Panc1 (cell line): ENCODE measurements at places on chromosomes 5 and 9. TPM values are rescaled to one million over a fixed set of nuclear protein-coding genes. Genes with fewer than 3 reads are reported as not detected.

SPINK6 gene
- not detected for total RNA-seq

DNA sequence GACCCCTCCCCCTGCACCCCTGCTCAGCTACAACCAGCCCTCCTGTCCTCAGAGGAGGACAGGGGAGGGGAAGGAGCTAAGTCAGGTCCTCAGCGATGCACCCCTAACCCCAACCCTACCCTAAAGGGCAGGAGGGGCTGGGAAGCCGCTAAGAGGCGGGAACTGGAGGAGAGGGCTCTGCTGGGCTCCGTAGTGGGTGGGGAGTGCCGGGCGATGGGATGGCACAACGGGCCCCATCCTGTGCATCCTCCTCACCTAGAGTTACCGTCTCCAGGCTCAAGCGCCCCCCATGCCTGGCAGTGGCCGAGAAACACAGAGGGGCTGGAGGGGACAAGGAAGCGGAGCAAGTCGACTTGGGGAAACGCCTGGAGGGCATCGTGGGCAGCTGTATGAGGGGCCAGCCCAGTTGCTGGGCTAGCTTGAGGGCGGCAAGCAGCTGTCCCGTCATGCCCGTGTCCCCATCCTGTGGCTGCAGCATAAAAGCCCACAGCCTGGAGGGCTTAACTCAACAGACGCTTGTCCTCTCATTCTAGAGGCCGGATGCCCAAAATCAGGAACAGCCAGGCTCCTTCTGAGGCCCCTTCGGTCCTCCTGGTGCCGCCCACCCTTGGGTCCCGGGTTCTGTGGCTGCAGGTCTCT lies 23.0 kb upstream of the UBAC1 start:
- H3K27ac ChIP-seq = no peak overlapping the region
- DNase-seq = no peak
- peaks cover 12% of the 10 kb centered on the region for H3K4me1 ChIP-seq

- H3K36me3 ChIP-seq = no peaks in the 10 kb centered on the region
- no peaks in the 10 kb centered on the region for H3K4me1 ChIP-seq
- no peaks in the 10 kb centered on the region for H3K27me3 ChIP-seq
- no peak for DNase-seq
- H3K4me3 ChIP-seq = no peak overlapping the region
- H3K27ac ChIP-seq = no peak overlapping the region
These were observed 22.5 kb downstream of the FGD3 start for GRCh38 chr9:92969516-92970466.

ALDH1A1 gene
- 0.54 TPM for total RNA-seq

TIGD6 gene
- 7.1 TPM for total RNA-seq
